ENCODE measurements at places on chromosomes 7 and 10. TPM values are rescaled to one million over a fixed set of nuclear protein-coding genes. Genes with fewer than 3 reads are reported as not detected.

The FAM171A1 gene
- total RNA-seq: 21.4 TPM

The TSPAN15 gene
- total RNA-seq: 1.5 TPM

The MAGI2 gene
- total RNA-seq: 3.6 TPM

The ZNF736 gene
- total RNA-seq: 11.0 TPM

The HTRA1 gene
- 1,894 TPM for total RNA-seq

The NT5C2 gene
- 41.8 TPM for total RNA-seq

The EVX1 gene
- not detected for total RNA-seq

The PSMC2 gene
- total RNA-seq: 325 TPM

The ATOH7 gene
- 0.11 TPM for total RNA-seq

The PLAC9 gene
- not detected for total RNA-seq

The BCAP29 gene
- 242 TPM for total RNA-seq
